Ecto neural progenitor cell (in vitro differentiated cells): ENCODE measurements at places on chromosomes 5 and 9.

- no peak for DNase-seq
Measured at GRCh38 chr5:56142614-56143372, 90.3 kb downstream of the ANKRD55 start.

GRCh38 chr9:124844291-124844690, 9.0 kb upstream of the WDR38 start:
- no peak for DNase-seq

- no peak for DNase-seq
Measured at GRCh38 chr9:125767349-125767748, 20.2 kb downstream of the PBX3 start.

GRCh38 chr9:133811471-133811870, 73.3 kb upstream of the SARDH start:
- no peak for DNase-seq

DNA sequence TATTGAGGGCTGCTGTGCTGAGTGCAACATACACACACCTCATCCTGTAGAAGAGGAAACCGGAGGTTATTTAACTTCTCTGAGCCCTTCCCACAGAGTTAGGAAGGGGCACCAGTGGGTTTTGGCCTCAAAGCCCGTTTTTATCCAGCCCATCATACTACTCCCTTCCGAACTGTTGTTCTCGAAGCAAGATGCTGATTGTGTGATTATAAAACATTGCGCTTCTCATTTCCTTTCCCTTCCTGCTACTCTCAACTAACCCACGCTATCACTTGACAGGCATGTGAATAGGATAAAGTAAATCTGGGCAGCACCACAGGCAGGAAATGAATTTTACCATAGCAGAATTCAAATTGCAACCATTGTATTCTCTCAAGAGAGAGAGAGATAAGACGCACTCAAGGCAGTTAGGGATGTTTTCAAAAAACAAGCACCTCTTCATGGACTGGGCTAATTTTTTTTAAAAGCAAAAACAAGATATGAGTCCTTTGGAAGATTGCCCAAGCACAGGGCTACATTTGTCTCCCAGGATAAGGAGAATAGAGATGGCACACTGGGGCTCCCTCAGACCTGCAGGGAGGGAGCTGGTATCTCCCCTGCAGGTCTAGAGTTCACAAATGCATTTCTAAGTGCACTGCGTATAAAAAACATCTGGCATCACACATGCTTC, 52.6 kb downstream of the GNA14 start:
- DNase-seq: no peak

GRCh38 chr5:170120576-170120975, 14.9 kb downstream of the FOXI1 start:
- no peak for DNase-seq

GRCh38 chr5:116771466-116772151, 197.0 kb upstream of the SEMA6A start:
- no peak for DNase-seq

GRCh38 chr5:123665822-123666371, 153.9 kb downstream of the CSNK1G3 start:
- no peak for DNase-seq

- DNase-seq: no peak
Measured at GRCh38 chr5:174191850-174192655, 146.5 kb downstream of the NSG2 start.

- DNase-seq: no peak
Measured at GRCh38 chr5:118303296-118303695, 685.1 kb downstream of the DTWD2 start.

- no peak for DNase-seq
Measured at GRCh38 chr5:67003685-67003934, 193.0 kb downstream of the CD180 start.
